ENCODE measurements at places on chromosomes 4 and X. TPM values are rescaled to one million over a fixed set of nuclear protein-coding genes. Genes with fewer than 3 reads are reported as not detected.

XAGE2 gene
- total RNA-seq, result not detected

DAPP1 gene
- not detected for total RNA-seq

UGT8 gene
- not detected for total RNA-seq

VEGFC gene
- total RNA-seq, result 37.3 TPM

PDE6B gene
- total RNA-seq, result not detected

ATP8A1 gene
- 4.0 TPM for total RNA-seq

UBQLN2 gene
- 14.1 TPM for total RNA-seq

SLC25A6 gene
- 266 TPM for total RNA-seq

TKTL1 gene
- total RNA-seq, result 0.07 TPM

BTK gene
- not detected for total RNA-seq

FTSJ1 gene
- total RNA-seq, result 81.1 TPM

COL25A1 gene
- 9.1 TPM for total RNA-seq

GPR119 gene
- total RNA-seq, result not detected

RASL11B gene
- total RNA-seq, result not detected

ZFYVE28 gene
- 5.3 TPM for total RNA-seq

AGA gene
- 17.1 TPM for total RNA-seq

AR gene
- total RNA-seq, result 0.30 TPM

SPANXC gene
- not detected for total RNA-seq

ADAMTS3 gene
- total RNA-seq, result 0.94 TPM

VEGFD gene
- total RNA-seq, result 0.07 TPM

SHROOM4 gene
- total RNA-seq, result 45.8 TPM

HSFX4 gene
- not detected for total RNA-seq

SRPX gene
- total RNA-seq, result 164 TPM

GAB3 gene
- total RNA-seq, result 3.5 TPM

GAGE12F gene
- not detected for total RNA-seq

AFF2 gene
- 0.13 TPM for total RNA-seq

LGI2 gene
- total RNA-seq, result not detected

CT45A7 gene
- not detected for total RNA-seq

FAM149A gene
- total RNA-seq, result 0.47 TPM

ABCE1 gene
- 162 TPM for total RNA-seq

ANKRD50 gene
- 24.2 TPM for total RNA-seq

HERC3 gene
- total RNA-seq, result 15.3 TPM

FGFRL1 gene
- 12.3 TPM for total RNA-seq

PDCL2 gene
- not detected for total RNA-seq

TNMD gene
- total RNA-seq, result not detected

SLC10A4 gene
- not detected for total RNA-seq

RELL1 gene
- 143 TPM for total RNA-seq

GPC3 gene
- not detected for total RNA-seq

CDKL2 gene
- total RNA-seq, result not detected

ARMCX4 gene
- total RNA-seq, result 4.5 TPM

ANOS1 gene
- total RNA-seq, result 0.98 TPM

MAP3K15 gene
- total RNA-seq, result not detected

SORCS2 gene
- not detected for total RNA-seq

IL1RAPL2 gene
- not detected for total RNA-seq

Data from mammary microvascular endothelial cell (primary cell).